ENCODE measurements at places on chromosomes 16 and 17.

- DNase-seq, result no peak
These were observed 16.8 kb upstream of the ETV4 start for GRCh38 chr17:43562679-43563599.

DNA sequence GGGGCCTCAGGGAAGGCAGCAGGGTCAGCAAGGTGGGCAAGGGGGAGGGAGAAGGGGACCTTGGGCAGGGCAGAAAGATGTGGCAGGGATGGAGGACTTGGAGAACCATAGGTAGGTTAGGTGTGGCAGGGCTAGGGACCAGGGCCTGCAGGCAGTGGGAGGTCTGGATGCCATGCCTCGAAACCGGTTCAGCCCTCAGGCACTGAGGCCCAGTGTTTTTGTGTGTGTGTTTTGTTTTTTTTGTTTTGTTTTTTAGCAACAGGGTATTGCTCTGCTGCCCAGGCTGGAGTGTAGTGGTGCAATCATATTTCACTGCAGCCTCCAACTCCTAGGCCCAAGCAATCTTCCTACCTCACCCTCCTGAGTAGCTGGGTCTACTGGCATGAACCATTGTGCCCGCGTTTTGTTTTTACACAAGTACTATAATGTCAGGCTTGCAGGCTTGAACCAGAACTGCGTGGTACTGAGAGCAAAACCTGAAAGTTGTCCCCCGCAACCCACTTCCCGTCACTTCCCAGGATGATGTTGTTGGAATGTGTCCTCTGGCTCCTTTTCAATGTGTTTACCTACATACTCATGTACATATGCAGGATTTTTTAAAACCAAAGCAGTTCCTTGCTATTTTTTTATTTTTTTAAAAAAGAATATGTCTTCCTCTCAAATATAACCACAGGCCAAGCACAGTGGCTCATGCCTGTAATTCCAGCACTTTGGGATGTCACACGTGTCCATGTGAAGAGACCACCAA lies 12.4 kb downstream of the ODAD4 start:
- no peak for DNase-seq

DNA sequence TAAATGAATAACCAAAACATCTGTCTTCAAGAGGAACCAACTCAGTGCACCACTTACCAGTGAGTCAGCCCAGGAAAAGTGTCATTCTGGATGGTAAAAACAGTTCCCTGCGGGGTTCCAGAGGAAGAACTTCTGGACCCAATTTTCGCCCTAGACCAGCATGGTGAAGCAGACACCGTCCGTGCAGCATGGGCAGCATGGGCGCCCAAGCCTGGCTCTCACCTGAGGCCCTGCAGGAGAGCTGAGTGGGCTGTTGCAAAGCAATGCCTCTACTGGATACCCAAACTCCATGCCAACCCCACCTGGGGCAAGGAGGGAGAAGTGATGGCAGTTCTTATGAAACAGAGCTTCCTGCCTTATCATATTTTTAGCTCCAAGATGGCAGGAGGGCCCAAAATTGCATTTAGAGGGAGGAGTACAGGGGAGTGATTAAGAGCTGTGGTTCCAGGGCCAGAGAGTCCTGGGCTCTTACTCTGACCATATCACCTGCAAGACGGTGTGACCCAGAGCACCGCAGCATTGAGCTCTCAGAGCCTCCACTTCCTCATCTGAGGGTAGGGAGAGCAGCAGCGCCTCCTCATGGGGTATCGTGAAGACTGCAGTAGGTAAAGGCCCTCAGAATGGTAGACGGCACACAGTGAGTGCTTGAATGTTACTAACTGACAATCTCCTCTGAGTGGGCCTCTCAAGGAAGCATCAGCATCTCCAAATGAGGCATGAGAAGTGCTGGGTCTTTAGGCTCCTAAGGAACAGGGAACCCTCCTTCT lies 16.6 kb upstream of the INPP5K start:
- DNase-seq, result peak; percentile 44

GRCh38 chr16:14069818-14070217 lies 1.3 kb upstream of the MRTFB start:
- DNase-seq, result no peak

DNA sequence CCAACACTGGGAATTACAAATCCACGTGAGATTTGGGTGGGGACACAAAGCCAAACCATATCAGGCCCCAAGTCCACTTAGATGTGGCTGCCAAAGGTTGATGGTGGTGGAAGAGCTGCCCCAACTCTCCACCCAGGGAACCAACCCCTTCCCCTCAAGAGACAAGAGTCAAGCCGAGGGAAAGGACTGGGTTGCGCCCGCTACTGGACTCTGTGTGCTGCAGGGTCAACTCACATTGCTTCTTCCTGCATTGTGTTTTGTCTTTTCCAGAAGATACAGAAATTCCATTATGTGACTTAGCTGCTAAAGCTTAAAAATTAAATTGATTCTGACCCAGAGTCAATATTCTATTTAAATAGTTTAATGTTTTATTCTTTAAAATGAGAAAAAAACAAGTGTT lies 58.5 kb downstream of the ADAMTS18 start:
- no peak for DNase-seq

- DNase-seq, result no peak
These were observed 6.2 kb upstream of the SMG1 start for GRCh38 chr16:18932243-18932987.

- no peak for DNase-seq
These were observed 47.9 kb downstream of the WDR59 start for GRCh38 chr16:74936902-74937560.

- no peak for DNase-seq
These were observed 367.4 kb downstream of the SEC14L1 start for GRCh38 chr17:77508047-77508715.

DNA sequence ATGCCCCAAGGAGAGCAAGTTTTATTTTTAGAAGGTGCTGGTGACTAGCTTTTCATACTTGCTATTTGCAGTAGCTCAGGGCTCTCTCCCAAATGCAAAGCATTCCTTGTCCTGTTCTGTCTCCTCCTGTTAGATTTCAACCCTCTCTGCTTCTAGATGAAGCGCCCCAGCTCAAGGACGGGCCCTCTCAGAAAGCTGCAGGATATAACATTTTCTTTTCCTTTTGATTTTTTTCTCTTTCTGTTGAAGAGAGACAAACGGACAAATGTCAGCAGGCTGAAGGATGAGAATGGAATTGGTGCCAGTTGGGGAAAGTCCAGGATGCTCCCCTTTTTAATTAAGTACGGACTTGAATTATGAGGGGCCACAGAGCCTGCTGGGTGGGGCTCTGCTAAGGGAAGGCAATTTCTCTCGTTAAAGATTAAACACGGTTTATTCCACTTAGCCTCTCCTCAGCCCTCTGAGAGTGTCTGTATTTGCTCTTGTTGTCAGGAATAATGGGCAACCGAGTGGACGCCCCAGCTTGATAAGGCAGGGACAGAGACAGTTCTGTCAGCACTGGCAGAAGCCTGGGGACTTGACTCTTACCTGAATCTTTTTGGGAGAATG lies 6.2 kb upstream of the ETV4 start:
- no peak for DNase-seq

GRCh38 chr17:79843816-79844800 lies 4.9 kb upstream of the CBX4 start:
- DNase-seq, result peak; percentile 65

GRCh38 chr16:3012246-3012645 lies 477 bp upstream of the CLDN9 start:
- DNase-seq, result no peak

- no peak for DNase-seq
These were observed 28.1 kb upstream of the NXPH3 start for GRCh38 chr17:49547566-49547965.

GRCh38 chr17:57622683-57623433 lies 122.2 kb downstream of the CCDC182 start:
- DNase-seq, result peak; percentile 21

DNA sequence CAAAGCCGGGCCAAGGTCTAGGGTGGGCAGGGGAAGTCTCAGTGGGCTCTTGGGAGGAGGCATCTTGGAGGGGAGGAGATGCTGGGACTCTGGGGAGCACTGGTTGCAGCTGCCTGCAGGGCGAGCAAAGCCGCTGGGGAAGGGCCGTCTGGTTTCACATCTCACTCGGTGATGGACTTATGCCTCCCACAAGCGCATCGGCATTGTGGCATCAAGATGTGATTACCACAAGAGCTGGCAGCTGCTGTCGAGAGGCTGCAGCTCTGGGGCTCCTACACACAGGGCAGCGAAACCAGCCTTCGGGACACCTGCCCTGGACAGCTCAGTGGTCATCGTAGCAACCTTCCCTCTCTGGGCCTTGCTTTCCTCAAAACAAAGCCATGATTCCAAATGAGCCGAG lies 3.1 kb upstream of the KCNJ12 start:
- DNase-seq, result no peak

- DNase-seq, result no peak
These were observed 127.5 kb downstream of the ZNF778 start for GRCh38 chr16:89344846-89345611.

Measured in HEK293T (cell line).